ENCODE measurements at places on chromosomes 6 and 20. TPM values are rescaled to one million over a fixed set of nuclear protein-coding genes. Genes with fewer than 3 reads are reported as not detected.

- DNase-seq: peak; percentile 85
Observed at GRCh38 chr6:90197854-90198496, 98.7 kb downstream of the BACH2 start.

- DNase-seq: no peak
Observed at GRCh38 chr6:121593011-121593641, 157.7 kb downstream of the GJA1 start.

- peak; percentile 35 for DNase-seq
Observed at GRCh38 chr20:25859649-25860530, 163.2 kb upstream of the ZNF337 start.

Gene VSTM2L
- 3.4 TPM for total RNA-seq

GRCh38 chr6:30160008-30160784 lies 815 bp downstream of the TRIM10 start:
- no peak for DNase-seq
